Stimulated activated CD8-positive, alpha-beta memory T cell treated with anti-CD3 and anti-CD28 coated beads, Interleukin-7, amount 100 ng/mL, for 4 hours (primary cell): ENCODE measurements at places on chromosomes 13 and 19.
A peak's percentile ranks its signal among the peaks of the same experiment; 100 is the strongest.

GRCh38 chr13:45331692-45332035 lies 9.3 kb downstream of the TPT1 start:
- DNase-seq, result no peak

DNA sequence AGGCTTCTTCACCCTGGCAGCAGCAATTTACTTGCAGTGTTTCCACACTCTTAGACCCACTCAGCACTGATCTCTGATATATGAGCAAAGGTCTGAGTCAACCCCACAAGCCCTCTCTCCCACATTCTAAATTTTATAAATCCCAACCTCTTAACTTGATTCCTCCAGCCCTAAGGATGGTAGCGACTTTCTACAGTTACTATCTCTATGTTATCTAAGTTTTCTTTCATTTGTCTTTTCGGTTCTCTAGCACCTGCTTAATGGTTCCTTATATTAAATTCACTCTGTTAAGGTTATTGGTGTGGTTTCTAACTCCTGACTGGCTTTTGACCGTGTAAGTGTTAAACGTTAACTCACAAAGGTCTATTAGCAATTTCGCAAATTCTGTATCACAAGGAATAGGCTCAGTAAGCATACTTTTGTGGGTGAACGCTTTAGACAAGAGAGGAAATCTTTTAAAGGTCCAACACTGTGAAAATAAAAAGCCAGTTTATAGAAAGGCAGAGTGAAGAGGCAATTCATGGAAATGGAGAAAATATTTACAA lies 99.3 kb downstream of the DLEU7 start:
- DNase-seq, result no peak

GRCh38 chr19:41328157-41328841 lies 18.3 kb downstream of the CCDC97 start:
- DNase-seq, result peak; percentile 50

GRCh38 chr13:110410000-110410399 lies 102.9 kb downstream of the COL4A2 start:
- no peak for DNase-seq

DNA sequence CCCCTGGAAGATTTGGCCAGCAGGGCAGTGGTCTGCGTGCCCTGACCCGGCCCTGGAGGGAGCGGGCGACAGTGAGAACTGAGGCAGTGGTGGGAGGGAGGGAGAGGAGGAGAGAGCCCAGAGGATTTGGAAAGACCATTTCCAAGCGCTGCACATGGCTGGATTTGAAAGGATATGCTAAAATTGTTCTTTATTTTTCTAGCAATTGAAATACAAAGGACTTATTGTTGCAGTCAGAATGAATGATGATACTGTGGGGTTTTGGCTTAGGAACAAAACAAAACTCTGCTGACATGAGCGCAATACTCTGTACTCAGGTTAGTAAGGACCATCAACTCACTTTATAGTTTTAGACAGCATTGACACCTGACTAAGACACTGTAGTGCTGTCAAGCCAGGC lies 69.5 kb downstream of the TNFRSF19 start:
- no peak for DNase-seq
